Right cardiac atrium (tissue), 5 donors: ENCODE measurements at places on chromosomes 5 and 9.

GRCh38 chr5:21919414-21920022, 933.6 kb downstream of the CDH12 start:
- DNase-seq, result no peak

- no peak for DNase-seq
These were observed 30.3 kb downstream of the SARDH start for GRCh38 chr9:133707763-133708245.

DNA sequence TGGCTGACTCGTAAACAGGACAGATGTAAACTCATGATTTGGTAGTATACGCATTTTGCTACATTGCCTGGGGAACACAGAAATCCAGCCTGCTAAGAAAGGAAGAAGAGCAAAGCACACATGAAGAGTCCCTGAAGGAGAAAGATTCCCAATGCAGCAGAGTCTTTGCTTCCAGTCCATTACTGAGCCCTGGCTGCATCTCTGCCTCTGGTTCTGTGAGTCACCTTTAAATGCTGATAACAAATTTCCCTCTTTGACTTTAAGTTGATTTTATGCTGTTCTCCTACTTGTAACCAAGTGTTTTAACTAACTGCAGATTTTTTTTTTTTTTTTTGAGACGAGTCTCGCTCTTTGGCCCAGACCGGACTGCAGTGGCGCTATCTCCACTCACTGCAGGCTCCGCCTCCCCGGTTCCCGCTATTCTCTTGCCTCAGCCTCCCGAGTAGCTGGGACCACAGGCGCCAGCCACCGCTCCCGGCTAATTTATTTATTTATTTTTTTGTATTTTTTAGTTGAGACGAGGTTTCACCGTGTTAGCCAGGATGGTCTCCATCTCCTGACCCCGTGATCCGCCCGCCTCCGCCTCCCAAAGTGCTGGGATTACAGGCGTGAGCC, 8.5 kb upstream of the PRXL2C start:
- no peak for DNase-seq

- DNase-seq, result no peak
These were observed 26.9 kb downstream of the GLT6D1 start for GRCh38 chr9:135612437-135612836.

DNA sequence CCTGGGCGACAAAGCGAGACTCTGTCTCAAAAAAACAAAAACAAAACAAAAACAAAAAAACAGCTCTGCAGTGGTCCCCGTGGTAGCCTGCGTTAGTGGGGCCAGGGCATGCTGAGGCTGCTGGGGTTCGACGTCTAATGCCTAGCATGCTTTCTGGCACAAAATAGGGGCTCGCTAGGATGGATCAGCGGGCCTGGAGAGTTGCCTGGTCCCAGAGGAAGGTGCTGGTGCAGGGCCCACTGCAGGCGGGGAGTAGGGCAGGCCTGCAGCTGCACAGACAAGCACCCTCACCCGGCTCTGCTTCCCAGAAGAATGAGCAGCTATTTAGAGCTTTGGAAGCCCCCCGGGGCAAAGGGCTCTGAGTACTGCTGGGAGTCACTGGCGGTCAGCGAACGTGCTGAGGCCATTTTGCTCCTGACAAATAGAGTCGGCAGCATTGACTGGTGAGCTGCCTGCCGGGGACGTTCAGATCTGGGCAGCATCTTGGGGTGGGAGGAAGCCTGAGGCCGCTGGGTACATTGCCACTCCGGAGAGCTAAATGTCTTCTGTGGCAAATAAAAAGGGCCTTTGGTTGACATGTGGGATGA, 126.7 kb downstream of the OLFM1 start:
- no peak for DNase-seq
